ENCODE measurements at places on chromosomes 16 and 17.

GRCh38 chr16:7350806-7351205 is 18.2 kb downstream of the RBFOX1 start:
- no peak for DNase-seq

GRCh38 chr17:65371702-65372101 is 189.7 kb downstream of the AXIN2 start:
- DNase-seq, result no peak

DNA sequence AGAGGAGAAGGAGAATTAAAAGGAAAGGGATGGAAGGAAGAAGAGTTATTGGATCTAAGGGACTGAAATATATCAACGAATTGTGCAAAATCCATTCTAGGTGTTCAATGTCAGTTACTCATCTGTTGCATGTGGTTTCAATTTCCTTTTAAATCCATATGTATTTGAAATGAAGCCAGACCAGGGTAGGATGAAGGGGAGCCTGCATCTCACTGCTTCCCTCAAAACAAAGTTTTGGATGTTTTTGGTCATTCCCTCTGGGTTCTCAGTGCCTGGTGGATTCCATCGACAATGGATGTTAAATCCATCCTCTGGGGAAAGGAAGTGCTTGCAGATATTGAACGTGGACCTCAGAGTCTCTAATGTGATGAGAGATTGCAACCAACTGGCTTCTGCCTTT is 103.5 kb upstream of the XYLT1 start:
- DNase-seq, result no peak

- DNase-seq, result no peak
These were observed 6.0 kb downstream of the MYH4 start for GRCh38 chr17:10463402-10463801.

- no peak for DNase-seq
These were observed 255.9 kb upstream of the PMFBP1 start for GRCh38 chr16:72427783-72428331.

- DNase-seq, result no peak
These were observed 25.1 kb downstream of the STAT5B start for GRCh38 chr17:42251115-42251514.

DNA sequence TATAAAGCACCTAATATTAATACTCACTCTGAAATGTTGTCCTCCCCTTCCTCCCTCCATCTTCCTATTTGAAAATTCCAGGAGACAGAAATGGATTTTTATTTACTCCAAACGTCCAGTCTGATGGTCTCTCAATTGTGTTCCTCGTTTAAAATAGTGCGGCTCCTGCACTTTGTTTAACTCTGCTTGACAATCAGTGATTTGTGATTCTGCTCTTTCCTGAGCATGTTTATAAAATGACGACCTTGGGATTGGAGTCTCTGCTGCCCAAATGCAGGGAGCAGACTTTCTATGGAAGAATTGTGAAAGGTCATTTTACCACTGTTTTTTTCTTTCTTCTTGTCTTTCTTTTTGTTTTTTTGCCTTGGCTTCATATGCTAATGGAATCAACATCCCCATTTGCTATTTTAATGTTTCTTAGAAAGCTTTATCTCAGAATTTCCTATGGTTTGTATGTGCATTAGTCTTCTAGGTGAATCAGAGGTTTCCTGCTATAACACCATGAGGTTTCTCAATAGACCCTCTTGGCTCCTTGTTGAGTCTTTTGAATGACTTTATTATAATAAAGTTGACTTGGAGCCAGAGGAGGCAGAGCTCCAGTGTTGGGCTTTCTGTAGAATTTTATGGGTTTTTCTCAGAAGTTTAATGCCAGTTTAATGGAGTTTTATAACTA is 376.5 kb downstream of the CDH11 start:
- no peak for DNase-seq

DNA sequence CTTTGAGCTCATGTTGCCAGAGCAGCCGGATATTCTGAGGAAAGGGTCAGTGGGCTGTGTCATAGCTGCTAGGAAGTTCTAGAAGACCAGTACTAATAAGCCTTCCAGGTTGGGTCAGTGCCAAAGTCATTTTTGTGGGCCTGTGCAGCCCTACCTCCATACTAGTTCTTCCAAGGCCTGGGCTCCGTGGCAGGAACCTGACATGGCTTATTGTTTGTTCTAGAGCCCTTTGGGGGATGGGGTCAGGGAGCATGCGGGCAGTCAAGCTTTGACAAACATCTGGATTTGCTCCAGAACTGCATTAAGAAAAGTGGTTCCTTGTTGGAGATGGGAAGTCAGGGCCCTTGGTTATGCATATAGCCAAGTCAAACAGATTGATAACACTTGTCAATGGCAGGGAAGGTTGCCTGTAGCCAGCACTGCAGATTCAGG is 7.6 kb downstream of the ALKBH5 start:
- DNase-seq, result no peak

- no peak for DNase-seq
These were observed 847 bp downstream of the CKLF start for GRCh38 chr16:66553223-66553622.

DNA sequence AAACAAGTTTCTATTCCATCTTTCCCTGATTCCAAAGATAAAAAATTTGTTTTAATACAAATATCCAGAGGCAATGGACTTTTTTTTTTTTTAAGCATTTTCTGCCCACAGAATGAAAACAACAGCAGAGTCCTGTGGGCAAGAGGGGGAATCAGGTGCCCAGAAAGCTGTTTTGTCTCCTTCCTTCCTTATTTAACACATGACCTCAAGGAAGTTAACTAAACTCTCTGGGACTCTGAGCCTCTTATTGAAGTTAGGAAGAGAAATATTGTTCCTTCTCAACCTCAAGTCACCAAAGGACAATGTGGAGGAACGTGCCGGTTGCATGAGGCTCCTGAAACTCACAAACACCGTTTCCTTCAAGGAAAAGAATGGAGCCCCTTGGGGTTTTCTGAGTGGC is 34.9 kb downstream of the LITAF start:
- DNase-seq, result no peak

GRCh38 chr17:57092779-57093178 is 7.7 kb downstream of the AKAP1 start:
- no peak for DNase-seq

DNA sequence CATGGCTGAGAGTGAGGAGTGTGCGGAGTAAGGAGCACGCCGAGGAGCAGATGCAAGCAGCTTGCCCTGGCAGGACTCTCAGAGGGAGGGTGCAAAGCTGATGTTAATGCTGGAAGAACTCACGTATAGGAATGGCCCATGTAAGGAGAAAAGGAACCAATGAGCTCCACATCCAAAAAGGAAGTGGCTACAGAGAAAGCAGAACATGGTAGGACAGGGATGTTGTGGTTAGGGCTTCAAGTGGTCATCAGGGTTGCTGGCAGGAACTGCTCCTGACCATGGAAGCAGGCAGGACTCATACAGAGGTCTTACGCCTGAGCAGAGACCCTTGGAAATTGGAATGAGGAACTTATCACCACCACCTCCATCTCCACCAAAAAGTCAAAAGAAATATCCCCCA is 5.2 kb downstream of the MYO1D start:
- no peak for DNase-seq

GRCh38 chr17:9900044-9900594 is 5.0 kb downstream of the RCVRN start:
- no peak for DNase-seq

DNA sequence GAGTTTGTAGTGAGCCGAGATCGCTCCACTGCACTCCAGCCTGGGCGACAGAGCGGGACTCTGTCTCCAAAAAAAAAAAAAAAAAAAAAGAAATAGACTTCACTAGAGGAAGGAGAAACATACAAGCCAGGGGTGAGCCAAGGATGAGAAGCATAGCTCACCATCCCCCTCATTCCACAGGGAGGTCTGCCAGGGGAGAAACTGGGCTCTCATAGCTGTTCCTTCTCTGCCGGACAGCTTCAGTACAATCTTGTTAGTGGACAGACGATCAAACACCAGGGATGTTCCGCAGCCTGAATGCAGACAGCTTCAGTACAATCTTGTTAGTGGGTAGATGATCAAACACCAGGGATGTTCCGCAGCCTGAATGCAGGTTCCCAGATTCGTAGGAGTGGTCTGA is 509.6 kb downstream of the CDH13 start:
- no peak for DNase-seq

DNA sequence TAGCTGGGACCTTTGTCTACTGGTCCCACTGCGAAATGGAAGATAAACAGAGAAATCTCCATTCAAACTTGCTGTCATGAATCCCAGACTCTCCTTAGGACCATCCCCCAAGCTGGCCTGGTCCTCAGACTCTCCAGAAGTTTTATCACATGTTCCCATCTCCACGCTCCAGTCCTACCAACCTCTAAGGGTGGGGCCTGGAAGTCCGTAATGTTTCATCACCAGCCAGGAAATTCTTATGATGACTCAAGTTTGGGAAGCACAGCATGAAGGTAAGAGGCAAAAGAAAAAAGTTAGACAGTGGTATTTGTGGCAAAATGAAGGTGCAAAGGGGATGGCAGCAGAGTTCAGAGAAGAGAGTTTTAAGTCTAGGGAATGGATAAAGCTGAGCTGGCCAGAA is 52.7 kb downstream of the ZNF18 start:
- no peak for DNase-seq

DNA sequence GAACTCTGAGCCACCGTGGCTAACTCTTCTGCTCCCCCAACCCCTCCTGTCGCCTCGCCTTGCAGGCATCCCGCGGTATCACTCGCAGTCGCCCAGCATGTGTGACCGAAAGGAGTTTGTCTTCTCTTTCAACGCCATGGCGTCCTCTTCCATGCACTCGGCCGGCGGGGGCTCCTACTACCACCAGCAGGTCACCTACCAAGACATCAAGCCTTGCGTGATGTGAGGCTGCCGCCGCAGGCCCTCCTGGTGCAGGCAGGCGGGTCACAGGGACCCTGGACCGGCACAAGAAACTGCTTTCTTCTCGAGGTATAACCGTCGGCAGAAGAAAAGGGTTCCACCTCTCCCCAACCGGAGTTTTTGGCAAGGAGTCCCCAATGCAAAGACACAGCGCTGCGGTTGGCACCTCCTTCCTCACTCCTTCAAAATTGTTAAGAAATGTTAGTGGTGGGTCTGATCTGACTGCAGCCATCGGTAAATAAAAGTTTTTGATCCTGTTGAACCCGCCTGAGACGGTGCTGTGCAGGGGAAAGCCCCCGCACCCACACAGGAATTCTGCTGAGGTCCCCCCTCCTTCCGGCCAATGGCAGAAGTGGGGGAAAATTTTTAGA is 2.6 kb downstream of the FOXF1 start:
- DNase-seq, result no peak

GRCh38 chr16:82633964-82634600 is 7.3 kb downstream of the CDH13 start:
- no peak for DNase-seq

All from T-helper 1 cell (primary cell).